ENCODE measurements at places on chromosomes 2 and 18.

DNA sequence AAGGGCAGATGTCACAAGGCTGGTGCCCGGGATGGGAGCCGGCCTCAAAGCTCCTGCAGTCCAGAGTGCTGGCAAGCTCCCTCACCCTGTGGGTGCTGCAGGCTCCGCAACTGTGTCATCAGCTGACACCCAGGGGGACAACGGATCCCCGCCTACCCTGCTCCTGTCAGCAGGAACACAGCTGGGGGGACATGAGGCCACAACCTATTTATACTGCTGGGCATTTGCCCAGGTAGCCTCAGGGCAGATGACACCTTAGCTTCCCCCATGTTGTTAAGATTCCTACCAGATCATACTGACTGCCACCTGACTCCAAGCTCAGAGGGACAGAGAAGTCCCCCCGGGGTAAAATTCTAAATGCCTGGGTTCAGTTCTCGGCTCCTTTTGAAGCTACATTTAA lies 1.2 kb downstream of the ANKRD23 start:
- no peak for DNase-seq

DNA sequence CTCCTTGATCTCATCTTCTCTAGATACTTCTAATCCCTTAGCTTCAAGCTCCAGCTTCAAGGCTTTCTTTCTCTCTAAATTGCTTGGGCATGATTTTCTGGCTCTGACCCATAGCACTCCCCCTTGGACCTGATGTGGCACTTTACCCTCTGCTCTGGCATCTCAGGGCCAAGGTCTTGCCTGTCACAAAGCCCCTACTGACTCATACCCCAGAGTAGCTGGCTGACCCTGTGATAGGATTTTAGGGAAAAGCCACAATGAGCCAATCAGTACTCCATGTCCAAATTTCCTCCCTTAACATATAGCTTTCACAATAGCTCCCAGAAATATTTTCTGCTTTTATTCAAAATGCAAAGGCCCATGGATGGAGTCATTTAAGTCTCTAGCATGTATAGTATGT lies 488.7 kb upstream of the SPRED2 start:
- DNase-seq = no peak

DNA sequence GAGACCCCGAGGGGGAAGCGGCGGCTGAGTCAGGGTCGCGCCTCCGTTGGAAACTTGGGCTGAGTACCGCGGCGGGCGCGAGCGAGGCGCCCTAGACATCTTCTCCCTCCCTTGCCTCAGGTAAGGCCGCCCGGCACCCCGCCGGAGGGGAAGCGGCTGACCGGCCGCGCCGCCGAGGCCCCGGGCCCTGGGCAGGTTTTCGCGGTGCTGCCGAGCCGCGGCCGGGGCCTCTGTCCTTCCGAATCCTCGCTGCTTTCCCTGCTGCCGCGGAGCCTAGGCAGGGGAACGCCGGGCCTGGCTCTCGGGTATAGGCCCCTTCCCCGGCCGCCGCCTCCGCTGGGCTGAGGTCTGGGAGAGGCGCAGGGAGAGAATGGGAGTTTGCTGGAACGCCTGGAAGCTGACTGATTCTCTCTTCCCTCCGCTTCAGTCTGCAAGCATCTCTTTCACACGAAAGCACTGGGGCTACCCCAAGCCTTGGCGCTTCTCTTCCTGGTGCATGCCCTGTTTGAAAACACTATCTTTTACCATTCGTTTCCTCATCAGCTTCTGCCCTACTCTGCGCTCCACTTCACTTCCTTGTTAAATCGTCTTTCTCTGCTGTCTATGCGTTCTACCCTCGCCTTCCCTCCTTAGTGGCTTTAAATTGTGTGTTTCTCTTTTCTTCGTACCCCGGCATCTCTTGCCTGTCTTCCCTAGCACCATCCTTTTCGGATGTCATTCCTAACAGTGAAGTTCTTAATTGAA lies 652 bp downstream of the PPM1B start:
- no peak for DNase-seq

DNA sequence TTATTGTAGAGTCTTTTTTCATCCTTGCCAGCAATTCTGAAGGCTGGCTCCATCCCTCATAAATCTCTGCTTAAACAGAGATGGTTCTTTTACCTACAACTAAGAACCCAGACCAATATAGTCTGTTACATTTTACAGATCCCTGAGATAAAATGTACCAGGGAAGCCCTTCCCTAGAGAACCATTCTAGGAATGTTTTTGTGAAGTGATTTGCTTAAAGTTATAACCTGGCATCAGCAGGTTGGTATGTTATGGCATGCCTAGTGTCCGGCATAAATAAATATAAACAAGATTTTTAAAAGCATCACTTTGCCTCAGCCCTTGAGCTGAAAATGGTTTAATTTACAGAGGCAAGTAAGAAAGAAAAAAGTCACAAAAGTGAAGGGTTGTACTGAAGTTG lies 18.5 kb upstream of the NPAS2 start:
- DNase-seq = no peak

DNA sequence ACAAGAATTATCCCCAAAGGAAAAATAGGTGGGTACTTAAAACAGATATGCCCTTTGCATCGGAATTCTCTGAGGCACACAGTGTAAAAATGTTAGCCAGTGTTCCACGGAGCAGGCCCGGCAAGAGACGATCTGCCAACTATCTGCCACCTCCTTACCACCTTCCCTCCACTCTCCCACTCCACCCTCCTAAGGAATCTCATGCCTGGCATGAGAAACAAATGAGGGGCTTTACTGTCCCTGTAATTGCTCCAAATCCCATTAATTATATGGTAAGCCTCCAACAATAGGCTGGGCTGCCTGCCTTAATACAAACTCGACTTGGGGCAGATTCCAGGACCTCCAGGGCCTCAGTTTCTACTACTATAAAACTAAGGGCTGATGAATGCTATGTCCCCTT lies 102.3 kb downstream of the ZBTB7C start:
- no peak for DNase-seq

DNA sequence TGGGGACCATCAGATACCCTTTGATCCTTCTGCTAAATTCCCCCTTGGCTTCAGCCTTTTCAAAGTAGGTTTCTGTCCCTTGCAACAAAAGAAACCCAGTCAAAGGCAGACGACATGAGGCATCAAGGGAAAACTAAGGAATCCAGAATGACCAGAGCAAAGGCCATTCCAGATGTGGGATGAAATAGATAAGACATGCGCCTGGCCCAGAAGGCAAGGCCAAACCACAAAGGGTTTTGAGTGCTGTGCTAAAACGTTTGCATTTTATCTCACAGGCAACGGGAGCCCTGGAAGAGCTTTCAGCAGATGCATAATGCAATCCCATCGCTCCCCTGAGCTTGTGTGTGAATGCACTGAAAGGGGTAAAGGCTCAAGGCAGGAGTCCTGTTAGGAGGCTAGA lies 17.7 kb downstream of the CXCR1 start:
- DNase-seq = no peak

GRCh38 chr2:48525269-48525943 lies 4.5 kb upstream of the STON1 start:
- no peak for DNase-seq

DNA sequence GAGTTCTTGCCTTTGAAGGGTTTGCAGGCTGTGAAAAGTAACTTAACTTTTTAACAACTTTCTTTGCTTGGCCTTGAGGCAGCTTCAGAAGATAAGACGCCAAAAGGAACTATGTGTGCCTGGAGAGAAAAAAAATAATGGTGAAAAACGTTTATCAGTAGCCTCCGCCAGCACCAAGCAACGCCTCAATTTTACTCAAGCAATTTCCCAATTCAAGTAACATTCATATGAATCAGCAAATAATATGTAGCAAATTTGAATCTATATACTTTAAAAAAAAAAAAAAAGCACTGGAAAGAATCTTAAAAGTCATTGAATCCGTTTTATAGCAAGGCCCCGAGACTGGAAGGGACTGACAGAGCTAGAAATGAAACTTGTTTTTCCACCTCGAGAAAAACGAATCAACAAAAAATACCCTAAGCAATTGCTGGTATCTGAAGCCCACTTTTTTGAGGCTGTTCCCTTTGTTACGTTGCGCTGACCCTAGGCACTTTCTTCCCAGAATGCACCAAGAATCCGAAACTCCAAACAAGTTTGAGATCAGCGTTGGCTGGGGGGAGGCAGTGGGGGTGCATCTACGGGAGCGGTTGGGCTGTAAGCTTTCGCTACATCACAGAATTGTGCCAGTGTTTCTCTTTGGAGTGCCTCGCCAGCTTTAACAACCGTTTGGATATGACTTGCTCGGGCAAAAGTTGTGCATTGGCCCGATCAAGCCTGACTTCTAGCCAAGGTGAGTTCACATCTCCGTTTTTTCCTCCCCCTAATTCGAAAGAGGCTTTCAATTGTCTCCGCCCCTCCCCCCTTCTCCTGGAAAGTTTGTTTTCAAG lies 2.7 kb upstream of the TGIF1 start:
- no peak for DNase-seq

- no peak for DNase-seq
Observed at GRCh38 chr2:240248721-240249422, 108.4 kb upstream of the OTOS start.

DNA sequence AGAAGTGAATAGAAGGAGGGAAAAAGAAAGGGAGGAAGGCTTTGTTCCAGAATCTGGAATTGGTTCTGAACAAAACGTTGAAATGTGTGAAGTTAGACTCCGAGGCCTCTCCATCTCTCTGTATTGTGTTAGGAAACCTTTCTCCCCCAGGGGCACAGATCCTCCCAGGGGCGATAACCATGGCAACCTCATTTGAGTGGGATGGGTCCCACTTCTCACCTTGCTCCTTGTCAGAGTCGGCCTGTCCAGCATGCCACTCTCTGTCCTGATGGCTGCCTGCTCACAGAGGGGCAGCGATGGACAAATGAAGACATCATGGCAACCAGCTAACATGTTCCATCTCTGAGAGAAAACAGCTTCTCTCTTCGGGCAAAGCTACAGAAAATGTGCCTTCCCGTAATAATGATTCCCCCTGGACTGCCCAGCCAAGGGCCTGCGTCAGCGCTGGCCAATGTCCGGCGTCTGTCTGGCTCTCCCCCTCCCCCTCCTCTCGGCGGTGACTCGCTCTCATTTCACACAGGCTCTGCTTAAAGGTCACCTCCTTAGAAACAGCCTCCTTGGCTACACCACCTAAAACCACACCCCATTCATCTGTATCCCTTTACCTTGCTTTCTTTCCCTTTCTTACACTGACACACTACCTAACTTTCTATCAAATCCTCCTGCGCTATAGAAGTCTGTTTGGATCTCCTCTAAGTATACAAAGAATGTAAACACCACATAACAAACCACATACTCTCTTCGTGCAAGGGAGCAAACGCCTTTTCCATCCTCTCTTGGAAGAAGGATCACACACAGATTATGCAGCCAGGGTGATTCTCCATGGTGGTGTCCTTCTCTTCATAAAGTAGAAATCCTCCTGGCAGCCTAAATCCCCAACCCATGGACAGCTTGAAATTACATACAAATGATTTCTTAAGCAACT lies 32.1 kb upstream of the TTC39C start:
- peak; percentile 10 for DNase-seq

DNA sequence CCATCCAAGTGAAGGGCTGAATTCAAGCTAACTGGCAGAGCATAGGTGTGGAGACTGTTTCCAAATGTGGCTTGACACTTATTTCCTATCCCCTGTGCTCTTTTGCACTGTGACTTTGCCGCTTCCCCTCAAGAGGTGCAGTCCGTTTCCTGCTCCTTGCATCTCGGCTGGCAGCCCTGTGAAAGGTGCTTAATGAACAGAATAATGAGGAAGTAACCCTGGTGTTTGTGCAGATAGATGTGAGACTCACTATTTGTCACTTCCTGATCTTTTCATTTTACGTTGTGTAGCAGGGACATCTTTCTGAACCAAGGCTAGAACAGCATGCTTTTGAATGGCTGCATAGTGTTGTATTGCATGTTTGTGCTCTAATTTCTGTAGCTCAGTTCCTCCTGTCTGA lies 60.8 kb downstream of the CEP192 start:
- DNase-seq = no peak

DNA sequence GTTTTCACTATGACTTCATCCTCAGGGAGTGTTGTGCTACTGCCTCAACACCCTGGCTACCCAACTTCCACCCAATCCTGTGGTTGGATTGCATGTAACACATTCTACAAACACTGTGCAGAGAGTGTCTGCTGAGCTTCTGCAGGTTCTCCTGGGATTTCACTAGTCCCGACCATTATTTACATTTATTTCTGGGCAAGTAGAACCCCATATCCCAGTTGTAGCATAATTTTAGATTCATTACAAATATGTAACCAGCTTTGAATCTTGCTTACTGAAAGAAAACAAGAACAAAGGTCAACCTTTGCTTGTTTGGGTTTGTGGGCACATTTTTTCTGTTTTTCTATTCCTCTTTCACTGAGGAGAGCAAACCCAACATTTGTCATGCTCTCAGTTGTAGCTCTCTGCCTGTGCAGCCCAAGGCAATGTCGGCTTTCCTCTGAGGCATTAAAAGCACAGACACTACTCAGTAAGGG lies 2036.1 kb upstream of the LRRTM1 start:
- no peak for DNase-seq

DNA sequence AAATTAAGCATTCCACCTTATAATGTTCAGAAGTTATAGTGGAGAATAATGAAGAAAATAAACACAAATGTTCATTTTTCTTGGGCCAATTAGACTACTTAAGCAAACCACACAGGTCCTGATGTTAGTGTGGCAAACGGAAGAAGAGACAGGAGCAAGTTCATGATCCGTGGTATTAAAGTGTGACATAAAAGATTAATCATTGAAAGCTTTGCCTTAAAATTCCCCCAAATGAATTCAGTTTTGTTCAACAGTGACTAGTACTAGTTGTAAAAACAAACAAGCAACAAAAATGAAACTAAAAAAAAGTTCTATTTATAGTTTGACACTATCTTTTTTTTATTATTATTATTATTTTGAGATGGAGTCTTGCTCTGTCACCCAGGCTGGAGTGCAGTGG lies 73.7 kb downstream of the RFTN2 start:
- DNase-seq = no peak

DNA sequence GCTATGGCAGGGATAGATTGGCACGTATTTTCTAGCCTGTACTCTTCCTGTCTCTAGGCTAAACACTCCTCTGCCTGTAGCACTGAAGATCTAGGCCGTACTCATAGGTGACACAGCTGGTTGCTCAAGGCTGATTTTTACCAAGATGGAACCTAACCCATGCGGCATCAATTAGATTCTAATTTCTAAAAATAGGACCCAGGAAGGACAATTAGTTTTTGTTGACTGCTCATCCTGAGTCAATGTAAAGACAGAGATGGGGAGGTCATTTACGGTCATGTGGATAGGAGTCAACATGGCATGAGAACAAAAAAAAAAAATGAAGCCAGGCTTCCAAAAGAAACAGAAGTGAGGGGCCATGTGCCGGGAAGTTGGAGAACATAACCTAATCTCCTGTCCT lies 360.7 kb upstream of the ETAA1 start:
- no peak for DNase-seq

GRCh38 chr18:79413426-79413825 lies 17.7 kb downstream of the NFATC1 start:
- DNase-seq = no peak

- no peak for DNase-seq
Observed at GRCh38 chr2:275466-275865, 10.7 kb downstream of the ACP1 start.

DNA sequence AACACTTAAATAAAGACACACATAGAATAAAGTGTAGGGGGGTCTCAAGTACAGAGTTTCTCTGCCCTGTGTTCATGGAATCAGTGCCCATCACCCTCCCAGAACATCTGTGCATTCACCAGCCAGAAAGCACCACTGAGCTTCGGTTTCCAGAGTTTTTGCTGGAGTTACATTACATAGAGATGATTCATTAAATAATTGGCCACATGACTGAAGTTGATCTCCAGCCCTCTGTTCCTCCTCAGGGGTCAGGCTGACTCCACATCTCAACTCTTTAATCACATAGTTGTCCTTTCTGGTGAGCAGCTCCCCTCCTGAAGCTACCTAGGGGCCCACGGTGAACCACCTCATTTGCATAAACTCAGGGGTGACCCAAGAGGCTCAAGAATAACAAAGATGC lies 129.8 kb downstream of the METTL4 start:
- no peak for DNase-seq

GRCh38 chr2:241814393-241814642 lies 5.3 kb downstream of the NEU4 start:
- no peak for DNase-seq

All from amniotic stem cell (primary cell).